H1 (cell line): ENCODE measurements at places on chromosomes 1 and 21.

DNA sequence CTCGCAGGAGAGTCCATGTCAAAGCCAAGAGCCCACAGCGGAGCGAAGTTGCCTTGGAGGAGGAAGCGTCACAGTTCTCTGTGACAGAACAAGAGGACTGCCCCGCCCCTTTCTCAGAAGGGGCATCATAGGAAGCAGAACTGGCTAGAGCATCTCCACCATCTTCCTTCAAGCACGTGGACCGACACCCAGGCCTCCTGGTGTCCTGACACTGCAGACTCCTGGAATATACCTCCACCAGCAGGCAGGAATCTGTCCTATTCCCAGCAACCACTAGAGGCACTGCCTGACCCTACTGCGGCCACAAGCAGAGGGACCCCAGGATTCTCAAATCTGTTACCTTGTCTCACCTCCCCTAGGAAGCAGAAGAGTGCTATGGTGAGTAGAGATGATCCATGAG, 37.8 kb downstream of the GPA33 start:
- no peaks in the 10 kb centered on the region for H3K27me3 ChIP-seq
- H3K4me3 ChIP-seq: no peak overlapping the region
- H3K36me3 ChIP-seq: no peaks in the 10 kb centered on the region
- no peaks in the 10 kb centered on the region for H3K4me1 ChIP-seq
- H3K27ac ChIP-seq: no peak overlapping the region

DNA sequence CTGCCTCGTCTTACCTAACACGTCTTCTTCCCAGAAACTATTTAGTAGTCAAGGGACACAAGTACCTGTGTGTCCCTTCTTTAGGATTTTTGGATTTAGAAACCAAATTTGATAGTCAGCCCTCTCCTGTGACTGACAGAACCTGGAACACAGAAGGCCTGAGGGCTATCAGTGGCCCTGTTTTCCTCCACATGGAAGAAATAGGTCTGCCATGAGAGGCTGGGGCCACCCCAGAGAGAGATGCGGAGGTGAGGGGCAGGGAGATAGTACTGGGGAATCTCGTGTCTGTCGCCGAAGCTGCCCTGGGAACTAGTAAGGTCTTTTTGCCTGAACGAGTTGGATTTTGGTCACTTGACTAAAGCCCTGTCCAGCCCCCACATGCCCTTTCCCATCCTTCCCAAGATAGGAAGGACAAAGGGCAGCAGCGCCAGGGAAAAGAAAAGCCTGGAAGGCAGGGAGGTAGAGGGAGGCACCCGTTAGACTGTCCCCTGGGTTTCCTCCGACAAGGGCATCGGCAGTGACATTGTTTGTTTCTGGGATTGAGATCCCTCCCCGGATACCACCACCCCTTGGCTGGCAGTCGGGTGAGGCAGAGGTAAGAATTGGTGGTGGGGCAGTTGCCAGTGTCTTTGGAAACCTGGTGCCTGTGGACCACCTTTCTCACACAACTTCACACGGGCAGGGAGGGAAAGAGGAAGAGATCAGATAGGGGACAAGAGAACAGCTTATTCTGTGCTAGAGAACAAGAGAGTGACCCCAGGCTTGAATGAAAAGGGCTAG, 19.8 kb downstream of the SMIM12 start:
- peaks cover 21% of the 10 kb centered on the region for H3K4me1 ChIP-seq
- no peaks in the 10 kb centered on the region for H3K36me3 ChIP-seq
- no peak overlapping the region for H3K27ac ChIP-seq
- H3K27me3 ChIP-seq: no peaks in the 10 kb centered on the region
- DNase-seq: no peak
- H3K4me3 ChIP-seq: no peak overlapping the region

- H3K27ac ChIP-seq: no peak overlapping the region
- no peaks in the 10 kb centered on the region for H3K4me1 ChIP-seq
- no peak for DNase-seq
- peaks cover 9% of the 10 kb centered on the region for H3K27me3 ChIP-seq
- no peaks in the 10 kb centered on the region for H3K36me3 ChIP-seq
These were observed 7.3 kb upstream of the CACNA1S start for GRCh38 chr1:201119206-201120197.

DNA sequence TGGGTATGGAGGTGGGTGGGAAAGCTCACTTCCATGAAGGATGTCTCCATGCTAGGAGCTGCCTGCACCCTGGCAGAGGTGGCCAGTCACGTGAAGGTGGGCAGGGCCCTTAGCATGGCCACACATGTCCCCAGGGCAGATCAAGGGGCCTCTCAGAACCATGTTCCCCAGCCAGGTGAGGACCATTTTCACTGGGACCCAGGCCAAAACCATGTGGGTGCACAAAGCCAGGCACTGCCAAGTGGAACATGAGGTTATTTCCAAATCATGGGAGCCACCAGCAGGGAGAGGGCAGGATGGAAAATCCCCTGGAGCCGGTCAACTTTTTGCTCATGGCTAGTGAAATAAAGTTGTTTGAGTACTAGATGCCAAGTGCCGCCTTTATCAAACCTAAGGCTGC, 9.7 kb downstream of the ZNF692 start:
- H3K4me1 ChIP-seq: no peaks in the 10 kb centered on the region
- H3K4me3 ChIP-seq: no peak overlapping the region
- H3K36me3 ChIP-seq: peaks cover 38% of the 10 kb centered on the region
- no peak for DNase-seq
- H3K27ac ChIP-seq: no peak overlapping the region
- no peaks in the 10 kb centered on the region for H3K27me3 ChIP-seq

GRCh38 chr1:43319288-43319687, 18.3 kb upstream of the MPL start:
- DNase-seq: no peak
- no peak overlapping the region for H3K27ac ChIP-seq
- H3K4me1 ChIP-seq: peaks cover 5% of the 10 kb centered on the region; the same call in 1 of the 2 replicates
- H3K36me3 ChIP-seq: no peaks in the 10 kb centered on the region
- H3K27me3 ChIP-seq: no peaks in the 10 kb centered on the region

GRCh38 chr21:45709173-45709572, 65.6 kb downstream of the PCBP3 start:
- no peak overlapping the region for H3K27ac ChIP-seq
- H3K4me1 ChIP-seq: no peaks in the 10 kb centered on the region
- H3K36me3 ChIP-seq: no peaks in the 10 kb centered on the region
- no peak for DNase-seq
- H3K27me3 ChIP-seq: no peaks in the 10 kb centered on the region
- no peak overlapping the region for H3K4me3 ChIP-seq

GRCh38 chr1:21072721-21073120, 104.0 kb downstream of the EIF4G3 start:
- no peaks in the 10 kb centered on the region for H3K27me3 ChIP-seq
- H3K4me1 ChIP-seq: no peaks in the 10 kb centered on the region
- DNase-seq: no peak
- no peak overlapping the region for H3K4me3 ChIP-seq
- no peaks in the 10 kb centered on the region for H3K36me3 ChIP-seq

DNA sequence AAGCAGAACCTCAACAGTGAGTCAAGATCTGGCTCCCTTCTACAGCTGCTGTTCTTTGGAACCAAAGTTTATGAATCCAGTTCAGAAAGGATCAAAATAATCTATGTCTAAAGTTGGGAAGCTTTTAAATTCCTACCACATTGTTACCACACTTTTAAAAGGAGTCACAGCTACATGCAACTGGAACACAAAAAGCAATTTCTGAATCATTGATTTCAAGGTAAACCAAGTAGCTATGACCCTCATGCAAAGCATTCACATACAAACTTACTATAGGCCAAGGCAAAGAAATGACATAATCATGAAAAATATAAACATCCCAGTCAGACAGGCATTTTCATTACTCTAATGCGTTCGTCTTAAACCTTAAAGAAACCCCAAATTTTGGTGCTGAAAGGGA, 3.5 kb downstream of the SIPA1L2 start:
- H3K36me3 ChIP-seq: no peaks in the 10 kb centered on the region
- no peak overlapping the region for H3K27ac ChIP-seq
- peaks cover 13% of the 10 kb centered on the region for H3K4me1 ChIP-seq
- no peak overlapping the region for H3K4me3 ChIP-seq
- DNase-seq: no peak
- H3K27me3 ChIP-seq: peaks cover 5% of the 10 kb centered on the region
